ENCODE measurements at places on chromosomes 5 and 9.

DNA sequence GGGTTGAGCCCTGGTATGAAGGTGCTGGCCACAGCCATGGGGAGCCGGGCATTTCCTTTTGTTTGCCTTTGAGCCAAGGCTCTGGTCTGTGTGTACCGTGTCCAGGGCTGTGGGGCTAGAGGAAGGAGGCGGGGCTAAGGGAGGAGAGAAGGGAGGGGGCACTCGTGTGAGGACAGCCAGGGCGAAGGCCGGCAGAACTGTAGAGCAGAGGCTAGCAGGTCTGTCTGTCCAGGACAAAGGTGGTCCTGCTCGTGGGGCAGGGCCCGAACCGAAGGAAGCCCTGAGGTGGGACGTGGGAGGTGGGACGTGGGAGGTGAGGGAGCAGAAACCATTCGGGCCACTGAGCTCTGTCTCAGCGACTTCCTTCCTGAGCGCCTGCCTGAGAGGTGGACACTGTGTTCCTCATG lies 41.3 kb upstream of the TESK1 start:
- DNase-seq = no peak

DNA sequence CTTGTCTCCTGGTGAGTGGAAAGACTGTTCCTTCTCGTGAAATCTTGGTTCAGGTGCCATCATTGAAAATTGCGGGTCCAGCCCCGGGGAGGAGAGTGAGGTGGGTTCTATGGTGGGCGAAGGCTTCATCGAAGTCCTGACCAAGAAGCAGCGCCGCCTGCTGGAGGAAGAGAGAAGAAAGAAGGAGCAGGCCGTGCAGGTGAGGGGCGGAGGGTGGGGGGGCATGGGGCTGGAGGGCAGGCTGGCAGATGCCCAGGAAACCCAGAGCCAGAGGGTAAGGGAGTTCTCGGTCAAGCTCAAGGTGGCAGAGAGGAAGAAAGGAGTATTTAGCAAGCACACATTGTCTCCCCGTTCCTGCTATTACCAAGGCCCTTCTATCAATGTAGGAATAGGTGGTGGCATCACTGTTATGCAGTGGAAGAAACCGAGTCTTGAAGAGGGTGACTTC lies 24.3 kb upstream of the POMT1 start:
- peak; percentile 53 for DNase-seq

GRCh38 chr9:114685951-114686350 lies 4.0 kb upstream of the TEX48 start:
- DNase-seq = no peak

DNA sequence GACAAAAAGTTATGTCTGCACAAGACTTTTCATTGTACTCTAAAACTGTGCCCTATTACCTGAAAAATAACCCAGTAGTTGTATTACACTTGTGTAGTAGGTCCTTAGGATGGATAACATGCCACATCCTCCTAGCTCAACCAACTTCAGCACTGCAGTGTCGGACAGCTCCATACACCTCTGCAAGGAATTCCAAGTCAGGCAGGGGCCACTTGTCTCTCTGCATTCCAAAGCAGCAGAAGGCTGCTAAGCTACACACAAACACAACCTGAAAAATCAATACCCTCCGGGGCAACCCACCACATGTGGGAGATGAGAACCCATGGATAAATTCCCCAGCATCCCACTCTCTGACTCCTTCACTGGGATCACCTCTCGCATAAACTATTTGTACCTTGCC lies 50.2 kb downstream of the MED10 start:
- peak; percentile 2 for DNase-seq

DNA sequence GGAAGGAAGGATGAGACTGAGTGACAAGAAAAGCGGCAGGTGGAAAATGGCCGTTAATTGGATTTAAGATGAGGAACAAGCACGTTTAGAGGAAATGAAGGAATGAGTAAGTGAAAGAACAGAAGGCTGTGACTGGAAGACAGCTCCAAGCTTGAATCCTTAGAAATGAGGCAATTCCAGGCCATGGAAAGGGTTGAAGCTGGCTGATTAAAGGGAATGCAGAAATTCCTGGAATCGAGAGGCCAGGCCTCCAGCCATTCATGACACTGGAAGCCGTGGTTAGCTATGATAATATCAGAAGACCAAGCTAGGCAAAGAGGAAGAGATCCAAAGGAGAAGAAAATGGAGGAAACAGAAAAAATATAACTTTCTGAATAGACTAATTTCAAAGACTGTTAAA lies 84.2 kb downstream of the ARL15 start:
- DNase-seq = no peak

- no peak for DNase-seq
These were observed 2.8 kb downstream of the PDE6A start for GRCh38 chr5:149941795-149942194.

- DNase-seq = no peak
These were observed 40.7 kb downstream of the SECISBP2 start for GRCh38 chr9:89358985-89359384.

DNA sequence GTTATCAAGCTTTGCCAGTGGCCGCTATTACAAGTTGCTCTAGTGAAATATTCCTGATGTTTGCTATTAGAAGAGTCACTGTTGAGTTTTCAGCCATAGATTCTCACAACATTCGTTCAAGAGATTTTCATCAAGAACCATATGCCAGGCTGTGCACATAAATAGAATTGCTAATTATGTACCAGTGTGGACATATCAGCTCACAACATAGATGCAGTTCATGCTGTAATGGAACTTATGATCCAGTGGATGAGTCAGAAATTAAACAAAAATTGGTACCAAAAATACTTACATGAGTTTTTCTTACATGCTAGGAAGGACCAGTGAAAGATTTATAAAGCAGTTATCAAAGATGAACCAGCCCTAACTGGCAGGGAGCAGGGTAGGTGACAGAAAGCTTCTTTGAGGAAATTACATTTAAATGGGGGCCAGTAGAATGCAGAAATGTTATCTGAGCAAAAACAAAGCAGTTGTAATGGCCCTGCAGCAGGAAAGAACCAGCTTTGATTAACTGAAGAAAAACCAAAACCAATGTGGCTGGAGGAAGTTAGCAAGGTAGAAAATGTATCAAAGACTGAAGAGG lies 404.2 kb downstream of the DNAH5 start:
- no peak for DNase-seq

DNA sequence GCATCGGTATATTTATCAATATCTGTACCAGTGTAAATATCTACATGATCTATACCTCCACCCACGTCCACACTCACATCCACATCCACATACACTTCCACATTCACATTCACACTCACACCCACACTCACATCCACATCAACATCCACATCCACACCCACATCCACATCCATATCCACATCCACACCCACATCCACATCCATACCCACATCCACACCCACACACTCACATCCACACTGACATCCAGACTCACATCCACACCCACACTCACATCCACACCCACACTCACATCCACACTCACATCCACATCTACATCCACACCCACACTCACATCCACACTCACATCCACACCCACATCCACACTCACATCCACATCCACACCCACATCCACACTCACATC lies 189.2 kb downstream of the IRX1 start:
- no peak for DNase-seq

DNA sequence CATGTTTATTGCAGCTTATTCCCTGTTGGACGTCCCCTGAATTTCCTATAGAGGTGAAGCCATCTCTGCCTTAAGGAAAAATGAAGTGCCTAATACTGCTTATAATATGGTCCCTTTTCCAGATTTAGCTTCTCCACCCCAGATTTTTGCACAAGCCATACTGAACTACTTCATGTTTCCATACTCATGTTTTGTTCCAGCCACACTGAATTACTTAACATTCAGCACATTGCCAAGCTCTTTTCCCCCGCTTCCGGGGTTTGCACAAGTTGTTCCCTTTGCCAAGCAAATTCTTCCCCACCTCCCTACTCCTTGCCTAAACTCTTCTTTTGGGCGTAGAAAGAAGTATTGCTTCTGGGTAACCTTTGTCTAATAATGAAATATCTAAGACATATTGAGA lies 1.7 kb upstream of the CNTRL start:
- DNase-seq = no peak

GRCh38 chr5:109450129-109450877 lies 40.5 kb upstream of the PJA2 start:
- no peak for DNase-seq

DNA sequence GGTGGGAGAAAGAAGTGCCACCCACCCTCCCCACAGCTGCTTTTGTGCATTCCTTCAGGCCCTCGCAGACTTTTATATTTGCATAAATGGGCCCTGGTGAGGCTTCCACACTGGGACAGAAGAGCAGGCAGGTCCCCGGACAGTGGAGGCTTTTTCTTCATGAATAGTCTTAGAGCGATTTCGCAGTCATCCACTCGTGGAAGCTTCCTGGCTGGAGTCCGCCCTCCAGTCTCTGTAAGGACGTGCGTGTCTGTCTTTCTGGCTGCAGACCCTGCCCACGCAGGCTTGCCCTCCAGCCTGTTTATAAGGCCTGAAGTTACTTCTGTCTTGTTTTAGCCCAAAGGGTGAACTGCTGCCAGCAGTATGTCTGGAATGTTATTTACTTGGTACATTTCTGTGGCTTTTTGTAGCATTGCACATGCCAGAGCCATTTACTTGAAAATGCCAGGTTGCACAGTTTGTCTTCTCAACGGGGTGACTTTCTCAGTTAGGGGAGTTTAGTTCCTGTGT lies 195.7 kb downstream of the AOPEP start:
- DNase-seq = no peak

DNA sequence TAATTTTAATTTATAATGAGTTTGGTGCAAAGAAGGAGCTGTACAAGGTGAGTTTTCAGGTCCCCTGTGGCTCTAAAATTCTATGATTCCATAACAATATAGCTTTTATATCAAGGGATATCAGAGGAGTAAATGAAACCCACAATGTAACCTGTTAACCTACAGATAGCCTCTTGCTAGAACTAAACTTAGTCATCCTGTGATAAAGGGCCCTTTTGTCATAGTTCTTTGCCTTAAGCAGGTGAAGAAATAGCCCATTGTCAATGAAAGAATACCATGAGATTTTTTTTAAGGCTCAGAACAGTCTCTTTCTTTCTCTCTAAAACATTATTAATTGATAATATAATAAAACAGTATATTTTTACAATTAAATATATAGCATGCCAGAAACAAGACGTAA lies 127.8 kb downstream of the NFIB start:
- no peak for DNase-seq
